Cerebellar cortex (tissue), 1 donor: ENCODE measurements at places on chromosomes 4 and X.
A peak's percentile ranks its signal among the peaks of the same experiment; 100 is the strongest.

- no peak for DNase-seq
These were observed 23.4 kb upstream of the PPP3CA start for GRCh38 chr4:101370663-101371210.

DNA sequence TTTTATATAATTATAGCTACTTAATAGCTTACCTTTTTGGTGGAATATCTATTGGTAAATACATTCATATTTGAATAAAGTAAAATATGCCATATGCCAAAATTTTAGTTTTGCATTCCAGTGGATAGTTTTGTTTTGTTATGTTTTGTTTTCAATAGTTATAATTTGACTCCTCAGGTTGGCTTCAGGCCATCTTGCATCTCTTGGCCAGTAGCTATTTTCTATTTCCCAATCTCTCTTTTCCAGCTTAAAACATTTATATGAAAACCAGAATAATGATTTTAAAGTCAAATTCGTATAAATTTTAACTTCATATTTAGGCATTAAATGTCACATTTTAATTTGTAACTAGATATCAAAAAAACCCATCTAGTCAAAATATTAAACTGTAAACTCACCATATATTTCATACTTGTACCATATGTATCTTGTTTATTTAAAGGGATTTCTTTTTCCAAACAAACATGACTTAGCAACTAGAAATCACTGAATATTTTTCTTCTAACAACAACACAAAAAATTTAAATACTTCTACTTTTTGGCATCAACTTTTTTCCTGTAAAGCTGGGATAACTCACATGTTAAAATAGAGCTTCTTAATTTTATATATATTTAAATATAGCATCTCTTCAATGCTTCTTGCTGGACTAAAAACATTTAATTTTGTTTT lies 1209.6 kb downstream of the PCDH7 start:
- DNase-seq = no peak

- no peak for DNase-seq
These were observed 1772.8 kb upstream of the PCDH7 start for GRCh38 chr4:28947374-28947773.

DNA sequence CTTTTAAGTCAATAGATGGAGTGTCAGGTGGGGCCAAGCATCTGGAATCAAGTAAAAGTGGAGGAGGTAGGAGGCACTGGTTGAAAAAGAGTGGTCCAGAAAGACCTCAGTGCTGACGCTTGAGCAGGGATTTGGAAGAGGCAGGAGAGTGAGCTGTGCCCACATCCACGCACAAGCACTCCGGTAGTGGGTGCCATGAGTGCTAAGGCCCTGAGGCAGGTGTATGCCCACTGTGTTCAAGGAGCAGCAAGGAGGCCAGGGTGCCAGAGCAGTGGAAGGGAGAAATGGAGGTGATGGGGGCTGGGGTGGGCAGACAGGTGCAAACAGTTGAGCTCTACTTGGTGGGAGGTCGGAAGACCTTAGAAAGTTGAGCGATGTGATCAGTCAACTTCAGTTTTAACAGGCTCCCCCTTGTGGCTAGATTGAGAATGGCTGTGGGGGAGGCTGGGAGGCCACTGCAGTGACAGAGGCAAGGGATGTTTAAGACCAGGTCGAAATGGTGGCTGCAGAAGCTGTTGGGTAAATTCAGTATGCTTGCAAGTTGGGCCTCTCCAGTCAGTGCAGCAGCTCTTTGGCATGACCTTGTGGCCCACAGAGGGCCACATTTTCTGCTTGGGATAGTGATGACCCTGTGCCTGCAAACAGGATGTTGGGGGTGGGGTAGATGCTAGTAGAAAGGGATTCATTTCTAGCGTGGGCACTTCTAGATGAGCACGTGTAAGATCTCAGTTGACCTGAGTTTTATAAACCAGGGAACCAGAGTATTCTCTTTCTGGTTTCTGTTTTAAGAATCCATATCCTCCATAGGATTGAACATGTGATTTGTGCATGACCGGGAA lies 12.7 kb downstream of the TKTL1 start:
- peak; percentile 42 for DNase-seq

DNA sequence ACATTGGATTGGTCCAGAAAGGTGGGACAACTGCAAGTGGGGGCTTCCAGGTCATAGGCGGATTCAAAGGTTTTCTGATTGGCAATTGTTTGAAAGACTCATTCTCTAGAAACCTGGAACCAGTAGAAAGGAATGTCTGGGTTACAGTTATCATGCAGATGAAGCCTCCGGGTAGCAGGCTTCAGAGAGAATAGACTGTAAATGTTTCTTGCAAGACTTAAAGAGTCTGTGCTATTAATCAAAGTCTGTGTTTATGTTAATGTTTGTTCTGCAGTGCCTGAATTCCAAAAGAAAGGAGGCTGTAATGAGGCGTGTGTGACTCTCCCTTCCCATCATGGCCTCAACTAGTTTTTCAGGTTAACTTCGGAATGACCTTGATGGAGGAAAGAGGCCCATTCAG lies 43.9 kb upstream of the GC start:
- no peak for DNase-seq
